Muscle of leg (tissue), 16 donors: ENCODE measurements at places on chromosomes 6 and 20. TPM values are rescaled to one million over a fixed set of nuclear protein-coding genes. Genes with fewer than 3 reads are reported as not detected.

DNA sequence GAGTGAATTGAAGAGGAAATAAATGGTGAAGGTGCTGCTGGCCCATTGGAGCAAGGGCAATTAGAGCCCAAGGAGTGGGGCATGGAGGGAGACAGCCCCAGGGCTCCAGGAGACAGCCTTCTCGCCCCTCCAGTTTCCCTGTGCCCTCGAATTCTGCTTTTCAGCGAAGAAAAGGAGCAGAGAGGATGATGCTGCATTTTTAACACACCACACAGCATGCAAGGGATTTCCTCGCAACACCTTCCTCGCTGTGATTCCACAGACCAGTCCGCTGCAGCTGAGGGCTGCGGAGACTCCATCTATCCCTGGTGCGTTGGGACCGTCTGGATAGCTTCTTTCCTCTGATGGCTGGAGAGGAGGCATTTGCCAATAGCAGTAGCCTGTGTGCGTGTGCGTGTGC, 41.7 kb downstream of the PTCHD4 start:
- peak; percentile 25 for DNase-seq

GRCh38 chr20:8095648-8096572, 36.2 kb upstream of the PLCB1 start:
- DNase-seq = no peak

DNA sequence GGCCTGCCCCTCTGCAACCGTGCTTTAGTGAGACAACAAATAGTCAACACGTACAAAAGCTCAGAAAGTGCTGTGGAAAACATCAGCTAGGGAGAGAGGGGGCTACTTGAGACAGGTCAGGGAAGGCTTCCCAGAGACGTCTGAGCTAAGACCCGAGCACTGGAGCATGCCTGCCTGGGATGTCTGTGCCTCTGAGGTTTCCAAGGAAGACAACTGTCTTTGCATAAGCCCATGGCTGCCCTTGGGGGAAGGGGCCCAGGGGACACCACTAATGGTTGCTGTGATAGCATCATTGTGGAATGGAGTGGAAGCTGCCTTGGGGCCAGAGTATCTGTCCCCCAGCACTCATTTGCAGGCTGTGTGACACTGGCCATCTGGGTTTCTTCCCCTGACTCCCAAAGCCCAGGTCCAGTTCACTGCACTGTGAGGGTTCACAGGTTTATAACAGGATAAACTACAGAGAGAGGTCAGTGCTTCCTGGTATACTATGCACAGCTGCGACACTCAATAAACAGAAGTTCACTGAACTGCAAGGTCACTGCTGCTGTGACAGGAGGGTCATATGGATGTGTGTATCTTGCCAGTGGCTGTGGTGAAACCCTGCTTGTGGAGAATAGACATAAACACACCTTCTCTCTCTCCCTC, 1.5 kb upstream of the ARFGEF2 start:
- no peak for DNase-seq

DNA sequence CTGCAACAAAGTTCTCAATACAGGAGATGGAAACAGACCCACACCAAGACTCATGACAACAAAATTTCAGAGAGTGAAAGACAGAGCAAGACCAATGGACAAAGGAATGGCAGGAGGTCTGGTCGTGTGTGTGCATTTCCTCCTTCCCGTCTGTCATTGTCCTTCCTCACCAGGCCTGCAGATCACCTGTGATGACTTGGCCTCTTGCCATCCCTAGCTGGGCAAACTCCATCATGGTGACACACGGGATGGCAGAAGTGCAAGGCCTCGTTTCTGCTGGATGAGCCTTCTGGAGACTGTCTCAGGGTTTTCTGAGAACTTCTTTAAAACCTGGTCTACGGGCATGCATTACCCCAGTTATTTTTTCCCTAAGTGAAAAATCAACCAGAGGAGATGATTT, 49.2 kb downstream of the RPP21 start:
- no peak for DNase-seq

GRCh38 chr20:15705975-15706374, 867.3 kb downstream of the KIF16B start:
- no peak for DNase-seq

GRCh38 chr6:142903812-142904211, 41.2 kb downstream of the HIVEP2 start:
- no peak for DNase-seq

DNA sequence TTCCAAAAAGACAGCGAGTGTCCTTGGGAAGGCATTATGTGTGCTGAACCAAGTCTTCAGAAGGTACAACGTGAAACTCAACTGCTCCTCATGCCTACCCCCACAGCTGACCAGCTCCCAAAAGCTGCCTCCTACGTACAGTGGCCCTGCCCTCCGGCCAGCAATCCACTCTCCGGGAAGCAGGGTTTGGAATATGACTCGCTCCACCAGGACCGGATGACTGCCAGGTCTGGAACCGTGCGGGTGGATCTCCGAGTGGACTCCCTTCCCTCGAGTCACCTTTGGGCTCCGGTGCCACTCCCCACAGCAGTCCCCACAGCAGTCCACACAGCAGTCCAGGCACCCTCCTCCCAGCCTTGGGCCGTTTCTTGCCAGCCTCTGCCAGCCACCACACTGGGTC, 4.3 kb downstream of the ZBTB46 start:
- DNase-seq = no peak

DNA sequence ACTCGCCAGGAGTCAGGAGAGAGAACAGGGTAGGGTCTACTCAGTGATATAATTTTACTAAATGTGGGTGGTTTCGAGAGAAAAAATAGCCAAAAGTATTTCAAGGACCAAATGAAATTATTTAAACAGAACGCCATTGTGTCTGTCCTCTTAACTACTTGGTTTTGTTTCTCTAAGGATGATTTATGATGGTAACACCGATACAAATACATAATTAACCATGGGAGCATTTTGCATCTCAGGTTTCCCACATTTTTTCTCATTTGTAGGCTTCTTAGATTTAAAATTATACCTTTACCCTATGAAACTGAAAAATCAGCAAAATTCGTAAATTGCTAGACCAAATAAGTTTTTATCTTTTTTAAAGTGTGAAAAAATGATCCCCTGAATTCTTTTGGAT, 188.2 kb downstream of the ZFP64 start:
- DNase-seq = no peak

DNA sequence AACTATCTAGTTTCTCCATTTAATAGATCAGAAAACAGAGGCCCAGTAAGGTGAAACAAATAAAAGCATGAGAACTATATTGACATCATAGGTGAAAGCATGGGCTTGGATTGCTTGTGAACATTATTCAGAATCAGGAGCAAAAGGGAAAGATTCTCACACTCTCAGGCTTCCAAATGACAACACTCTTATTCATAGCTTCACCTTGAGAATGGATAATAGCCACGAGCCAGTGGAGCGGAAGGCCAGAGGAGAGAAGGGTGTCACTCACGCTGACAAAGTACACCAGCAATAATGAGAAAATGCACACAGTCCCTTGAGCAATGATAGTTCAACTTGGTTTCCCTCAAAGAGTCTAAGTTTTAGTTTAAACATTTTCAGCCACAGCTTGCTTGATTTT, 339.0 kb downstream of the TPBG start:
- no peak for DNase-seq

DNA sequence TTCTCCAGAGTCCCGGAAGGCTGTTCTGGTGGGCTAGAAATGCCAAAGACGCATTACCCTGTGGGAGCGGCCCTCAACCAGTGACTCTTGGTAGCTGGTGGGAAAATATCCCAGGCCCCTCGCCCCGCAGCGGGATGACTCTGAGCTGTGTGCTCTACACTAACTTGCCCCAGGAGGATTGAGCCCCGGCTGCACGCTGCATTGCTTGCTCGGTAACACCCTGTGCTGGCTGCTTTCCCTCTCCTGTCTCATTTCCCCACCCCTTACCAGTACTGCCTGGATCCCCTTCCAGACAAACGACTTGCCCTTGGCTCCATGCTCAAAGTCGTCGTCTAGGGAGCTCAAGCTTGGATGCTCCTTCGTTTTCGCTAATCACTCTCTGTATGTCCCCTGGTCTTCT, 411.8 kb upstream of the SULF2 start:
- peak; percentile 77 for DNase-seq

DNA sequence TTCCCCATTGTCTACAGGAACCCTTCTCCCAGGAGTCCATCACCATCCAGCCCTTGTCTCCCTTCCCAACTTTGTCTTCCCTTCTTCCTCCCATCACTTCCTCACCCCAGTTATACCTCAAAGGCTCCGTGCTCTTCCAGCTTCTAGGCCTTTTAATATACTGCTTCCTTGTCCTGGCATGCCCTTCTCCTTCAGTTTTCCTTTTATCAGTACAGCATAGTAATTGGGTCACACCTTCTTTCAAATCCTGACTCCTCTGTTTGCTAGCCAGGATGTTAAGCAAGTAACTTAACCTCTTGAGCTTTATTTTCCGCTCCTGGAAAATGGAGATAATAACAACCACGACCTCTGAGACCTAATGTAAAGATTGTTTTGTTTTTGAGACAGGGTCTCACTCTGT, 54.9 kb upstream of the PNRC1 start:
- DNase-seq = no peak

DNA sequence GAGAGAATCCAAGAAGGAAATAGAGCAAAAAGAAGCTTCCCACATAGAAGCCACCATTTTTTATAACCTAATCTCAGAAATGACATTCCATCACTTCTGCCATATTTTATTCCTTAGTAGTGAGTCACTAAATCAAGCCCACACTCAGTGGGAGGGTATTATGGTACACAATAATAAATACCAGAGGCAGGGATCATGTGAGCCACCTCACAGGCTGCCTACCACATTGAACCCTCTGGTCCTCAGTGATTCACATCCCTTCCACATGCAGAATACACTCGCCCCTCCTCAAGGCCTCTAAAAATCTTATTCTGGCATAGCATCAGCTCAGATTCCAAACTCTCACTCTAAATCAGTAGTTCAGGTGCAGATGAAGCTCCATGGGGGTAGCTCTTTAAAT, 49.4 kb downstream of the TMC2 start:
- DNase-seq = no peak

DNA sequence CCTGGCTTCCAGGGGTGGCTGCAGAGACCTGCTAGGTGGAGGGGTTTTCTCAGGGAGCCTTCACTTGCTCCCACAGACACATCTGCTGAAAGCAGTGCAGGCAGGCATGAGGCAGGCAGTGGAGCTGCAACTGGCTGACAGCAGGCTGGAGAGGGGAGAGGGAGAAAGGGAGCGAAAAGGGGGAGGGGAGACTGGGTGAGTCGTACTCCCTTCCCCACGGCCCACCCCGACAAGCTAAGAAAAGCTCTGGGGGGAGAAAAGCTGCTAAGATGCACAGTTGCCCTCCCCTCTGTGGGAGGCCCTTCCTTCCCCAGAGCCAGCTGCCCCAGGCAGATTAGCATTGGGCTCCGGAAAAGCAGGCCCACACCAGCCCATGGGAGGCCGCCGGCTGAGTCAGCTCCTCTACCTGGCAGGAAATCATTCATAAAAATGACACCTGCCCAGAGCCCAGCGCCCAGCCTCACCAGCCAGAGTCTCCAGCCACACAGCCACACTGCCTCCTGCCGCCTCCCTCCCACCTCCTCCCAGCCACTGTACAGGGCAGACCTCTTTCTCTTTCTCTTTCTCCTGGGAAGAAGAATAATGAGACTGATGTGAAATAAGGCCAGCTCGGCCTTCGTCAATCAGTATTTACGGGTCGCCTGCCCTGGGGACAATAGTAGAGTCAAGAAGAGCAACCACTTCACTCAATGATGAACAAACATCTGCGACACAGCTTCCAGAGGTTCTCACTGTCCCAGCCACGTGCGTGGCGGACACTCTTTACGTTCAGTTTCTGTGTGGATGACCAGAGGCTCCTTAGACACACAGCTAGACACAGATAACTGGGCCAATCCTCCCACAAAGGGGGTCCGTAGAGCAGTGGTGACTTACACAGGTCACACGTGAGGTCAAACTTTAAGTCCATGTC, 7.7 kb upstream of the C20orf203 start:
- peak; percentile 31 for DNase-seq

DNA sequence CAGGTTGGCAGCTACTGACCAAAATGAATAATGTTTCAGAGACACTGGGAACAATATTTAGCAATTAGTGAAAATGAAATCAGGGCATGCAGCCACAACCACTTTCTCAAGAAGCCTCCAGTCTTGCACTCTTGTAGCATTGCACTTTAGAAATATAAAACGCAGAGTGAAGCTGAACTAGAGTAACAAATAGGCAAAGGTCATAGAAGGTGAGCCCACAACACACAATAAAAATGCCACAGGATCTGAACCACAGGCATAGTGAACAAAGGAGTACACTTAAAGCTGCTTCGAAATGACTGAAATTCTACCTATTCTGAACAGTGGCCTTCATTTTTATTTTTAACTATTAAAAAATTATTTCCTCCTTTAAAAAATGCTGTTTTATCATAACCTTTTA, 25.0 kb downstream of the DDO start:
- DNase-seq = no peak

DNA sequence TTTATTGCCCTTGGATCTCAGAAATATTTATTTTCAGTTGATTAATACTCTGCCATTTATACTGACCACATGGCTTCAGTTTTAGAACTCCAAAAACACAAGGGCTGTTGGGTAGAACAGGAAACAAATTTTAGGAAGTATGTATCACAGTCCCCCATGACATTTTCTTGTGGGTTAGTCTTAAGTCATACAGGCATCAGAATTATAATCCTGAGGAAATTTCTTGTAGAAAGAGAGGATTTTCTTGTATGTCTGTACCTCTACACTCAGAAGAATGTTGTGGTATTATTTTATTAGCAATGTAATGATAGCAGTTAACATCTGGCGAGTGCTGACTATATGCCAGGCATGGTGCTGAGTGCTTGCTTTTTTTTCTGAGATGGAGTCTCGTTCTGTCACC, 302.9 kb downstream of the CLIC5 start:
- DNase-seq = no peak

GRCh38 chr6:145815309-145816274, 997 bp upstream of the FBXO30 start:
- DNase-seq = peak; percentile 56

Gene WTAP
- 74.6 TPM for polyA plus RNA-seq

Gene SPTLC3
- 3.4 TPM for polyA plus RNA-seq

Gene MYCT1
- 17.5 TPM for polyA plus RNA-seq

Gene PRKN
- polyA plus RNA-seq = 2.5 TPM

Gene HEY2
- 18.3 TPM for polyA plus RNA-seq

Gene PLTP
- 20.3 TPM for polyA plus RNA-seq

Gene CNR1
- 0.26 TPM for polyA plus RNA-seq

Gene VAPB
- 47.1 TPM for polyA plus RNA-seq

Gene TPD52L2
- 79.3 TPM for polyA plus RNA-seq

Gene TBX18
- polyA plus RNA-seq = 12.9 TPM

Gene SLA2
- 0.37 TPM for polyA plus RNA-seq
